ENCODE measurements at places on chromosomes 11 and 22.

DNA sequence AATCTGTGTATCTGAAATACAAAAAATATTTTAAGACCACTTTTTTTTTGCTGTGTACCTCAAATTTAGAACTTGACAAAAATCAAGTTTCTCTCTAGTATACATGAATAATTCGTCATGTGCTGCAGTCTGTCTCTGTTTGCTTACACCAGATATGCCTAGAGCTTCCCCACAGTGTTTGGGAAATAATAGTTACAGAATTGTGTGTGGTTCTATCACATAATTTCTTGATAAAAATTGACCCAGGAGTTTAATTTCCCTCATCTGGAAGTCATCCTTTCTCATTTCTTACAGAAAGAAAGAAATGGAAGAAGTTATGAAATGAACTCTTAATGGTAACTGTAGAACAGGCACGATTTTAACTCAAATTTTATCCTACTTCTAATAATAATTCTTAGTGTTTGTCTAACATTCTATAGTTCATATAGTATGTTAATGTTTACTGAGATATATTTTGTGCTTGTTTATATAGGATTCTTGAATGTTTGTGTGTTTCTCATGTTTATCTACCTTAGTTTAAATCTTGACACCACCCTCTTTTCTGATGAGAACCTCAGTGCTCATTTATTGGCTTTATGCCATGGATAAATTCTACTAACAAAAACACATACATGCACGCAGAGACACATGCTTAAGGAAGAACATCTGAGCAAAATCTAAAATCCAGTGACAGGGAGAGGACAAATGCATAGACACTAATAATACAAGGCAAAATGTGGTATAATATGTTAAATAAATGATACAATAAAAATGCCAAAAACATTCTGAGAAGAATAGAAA lies 61.4 kb upstream of the CTSC start:
- DNase-seq: no peak

- no peak for DNase-seq
Observed at GRCh38 chr22:45334068-45334467, 24.3 kb downstream of the FAM118A start.

GRCh38 chr11:62726915-62727164 lies 417 bp downstream of the HNRNPUL2 start:
- no peak for DNase-seq

- DNase-seq: no peak
Observed at GRCh38 chr11:96035031-96035739, 111.3 kb upstream of the MTMR2 start.

DNA sequence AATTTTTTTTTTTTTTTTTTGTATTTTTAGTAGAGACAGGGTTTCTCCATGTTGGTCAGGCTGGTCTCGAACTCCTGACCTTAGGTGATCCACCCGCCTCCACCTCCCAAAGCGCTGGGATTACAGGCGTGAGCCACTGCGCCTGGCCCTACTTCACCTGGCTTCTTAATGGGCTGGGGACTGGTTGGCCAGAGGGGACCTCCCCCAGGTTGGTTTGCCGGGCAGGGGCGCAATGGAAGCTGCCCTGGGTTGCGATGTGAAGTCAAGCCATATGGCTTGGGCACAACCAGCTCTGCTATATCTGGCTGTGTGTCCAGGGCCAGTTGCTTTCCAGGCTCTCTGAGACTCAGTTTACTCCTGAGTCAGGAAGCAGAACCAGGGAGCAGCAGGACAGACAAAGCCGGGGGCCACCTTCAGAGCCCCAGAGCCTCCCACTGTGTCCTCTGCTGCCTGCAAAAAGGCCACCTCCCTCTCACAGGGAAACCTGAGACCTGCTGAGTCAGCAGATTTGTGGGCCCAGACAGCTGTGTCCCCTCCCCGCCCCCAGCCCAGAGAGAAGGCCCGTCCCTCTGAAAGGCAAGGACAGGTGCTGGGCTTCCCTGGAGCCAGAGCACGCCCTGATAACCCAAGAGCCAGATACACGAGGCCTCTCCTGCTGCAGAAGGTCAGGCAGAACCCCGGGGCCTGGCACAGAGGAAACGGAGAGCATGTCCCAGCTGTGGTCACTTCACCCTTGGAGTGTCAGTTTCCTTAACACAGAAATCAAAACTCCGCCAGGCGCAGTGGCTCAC lies 29.2 kb upstream of the DAGLA start:
- no peak for DNase-seq

GRCh38 chr11:69057236-69057635 lies 8.5 kb downstream of the TPCN2 start:
- DNase-seq: no peak

- DNase-seq: no peak
Observed at GRCh38 chr11:127726367-127726766, 725.8 kb upstream of the KIRREL3 start.

Measured in substantia nigra (tissue), 51 donors.